ENCODE measurements at places on chromosomes 12 and 14.
A peak's percentile ranks its signal among the peaks of the same experiment; 100 is the strongest.

DNA sequence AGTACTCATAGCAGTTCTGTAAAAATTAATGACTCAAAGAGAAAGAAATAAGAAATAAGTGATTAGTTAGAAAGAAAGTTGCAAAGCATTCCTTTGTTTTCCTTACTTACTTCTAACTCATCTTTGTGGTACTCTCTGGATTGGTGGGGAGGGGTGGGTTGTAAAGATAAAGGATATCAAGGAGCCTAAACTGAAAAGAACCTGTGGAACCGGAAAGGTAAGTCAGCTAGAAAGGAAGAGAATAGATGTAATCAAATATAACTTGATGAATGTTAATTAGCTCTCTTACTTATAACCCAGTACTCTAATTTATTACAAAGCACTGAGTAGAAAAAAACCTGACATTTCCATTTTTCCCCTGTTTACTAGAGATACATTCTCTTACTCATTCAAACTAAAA lies 37.5 kb upstream of the KRR1 start:
- H3K27ac ChIP-seq: no peak overlapping the region
- no peak for DNase-seq
- no peaks in the 10 kb centered on the region for H3K4me1 ChIP-seq
- no peak overlapping the region for H3K4me3 ChIP-seq
- peaks cover 21% of the 10 kb centered on the region for H3K27me3 ChIP-seq

GRCh38 chr12:58169826-58170225 lies 228.5 kb downstream of the ATP23 start:
- no peaks in the 10 kb centered on the region for H3K27me3 ChIP-seq
- no peak overlapping the region for H3K4me3 ChIP-seq
- no peaks in the 10 kb centered on the region for H3K36me3 ChIP-seq
- DNase-seq: no peak
- no peaks in the 10 kb centered on the region for H3K4me1 ChIP-seq

GRCh38 chr14:23538050-23538718 lies 13.4 kb downstream of the ZFHX2 start:
- peaks cover 2% of the 10 kb centered on the region for H3K27me3 ChIP-seq
- H3K27ac ChIP-seq: no peak overlapping the region
- no peaks in the 10 kb centered on the region for H3K4me1 ChIP-seq
- DNase-seq: no peak
- H3K36me3 ChIP-seq: no peaks in the 10 kb centered on the region

GRCh38 chr12:111384596-111384995 lies 15.7 kb upstream of the PHETA1 start:
- no peak overlapping the region for H3K27ac ChIP-seq
- no peaks in the 10 kb centered on the region for H3K36me3 ChIP-seq
- peaks cover 7% of the 10 kb centered on the region for H3K4me1 ChIP-seq
- DNase-seq: no peak
- H3K27me3 ChIP-seq: no peaks in the 10 kb centered on the region

DNA sequence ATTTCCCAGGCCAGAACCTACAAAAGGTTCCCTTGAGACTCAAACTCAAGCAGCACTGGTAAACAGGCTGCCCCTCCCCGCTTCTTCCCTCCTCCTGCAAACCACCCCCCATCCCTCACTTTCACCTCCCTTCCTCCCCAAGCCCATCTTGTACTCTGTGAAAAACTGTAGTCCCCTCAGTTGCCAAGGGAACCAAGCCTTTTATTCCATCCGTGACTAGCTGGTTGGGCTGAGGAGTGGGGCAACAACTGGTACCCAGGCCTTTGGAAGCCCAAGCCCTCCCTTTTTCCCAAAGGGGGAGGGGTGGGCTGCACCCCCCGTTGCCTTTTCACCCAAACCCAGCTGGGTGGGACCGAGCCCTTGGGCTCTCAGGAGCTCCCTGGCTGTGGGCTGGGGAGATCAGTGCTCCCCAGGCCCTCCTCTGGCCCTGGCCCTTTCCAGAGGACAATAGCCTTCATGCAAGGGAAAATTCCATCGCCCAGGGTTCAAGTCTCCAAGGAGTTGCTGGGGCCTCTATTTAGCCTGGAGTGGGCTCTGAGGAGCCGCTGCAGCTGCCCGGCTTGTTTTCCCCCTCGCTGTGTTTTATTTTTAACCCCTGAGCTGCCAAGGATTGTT lies 61.9 kb downstream of the ZFP36L1 start:
- H3K4me1 ChIP-seq: peaks cover 85% of the 10 kb centered on the region
- no peak overlapping the region for H3K4me3 ChIP-seq
- no peaks in the 10 kb centered on the region for H3K27me3 ChIP-seq
- H3K27ac ChIP-seq: peak overlapping the region; percentile 63
- DNase-seq: no peak
- H3K36me3 ChIP-seq: no peaks in the 10 kb centered on the region

- H3K27ac ChIP-seq: peak overlapping the region; percentile 97
- peak overlapping the region; percentile 62 for H3K4me3 ChIP-seq
- H3K4me1 ChIP-seq: peaks cover 71% of the 10 kb centered on the region
- peaks cover 4% of the 10 kb centered on the region for H3K36me3 ChIP-seq
- no peak for DNase-seq
Observed at GRCh38 chr12:14157088-14157747, 175.8 kb upstream of the GRIN2B start.

- peak overlapping the region; percentile 51 for H3K27ac ChIP-seq
- peaks cover 47% of the 10 kb centered on the region for H3K36me3 ChIP-seq
- peaks cover 79% of the 10 kb centered on the region for H3K4me1 ChIP-seq
- H3K27me3 ChIP-seq: no peaks in the 10 kb centered on the region
- no peak overlapping the region for H3K4me3 ChIP-seq
Observed at GRCh38 chr12:122841544-122842321, 6.5 kb downstream of the HIP1R start.

GRCh38 chr12:95395696-95396095 lies 78.3 kb upstream of the METAP2 start:
- DNase-seq: no peak
- H3K27ac ChIP-seq: no peak overlapping the region
- H3K27me3 ChIP-seq: peaks cover 6% of the 10 kb centered on the region
- no peaks in the 10 kb centered on the region for H3K36me3 ChIP-seq

- no peaks in the 10 kb centered on the region for H3K27me3 ChIP-seq
- no peak overlapping the region for H3K4me3 ChIP-seq
- H3K27ac ChIP-seq: no peak overlapping the region
- no peak for DNase-seq
- H3K4me1 ChIP-seq: no peaks in the 10 kb centered on the region
Observed at GRCh38 chr14:51302295-51303030, 62.4 kb downstream of the TMX1 start.

DNA sequence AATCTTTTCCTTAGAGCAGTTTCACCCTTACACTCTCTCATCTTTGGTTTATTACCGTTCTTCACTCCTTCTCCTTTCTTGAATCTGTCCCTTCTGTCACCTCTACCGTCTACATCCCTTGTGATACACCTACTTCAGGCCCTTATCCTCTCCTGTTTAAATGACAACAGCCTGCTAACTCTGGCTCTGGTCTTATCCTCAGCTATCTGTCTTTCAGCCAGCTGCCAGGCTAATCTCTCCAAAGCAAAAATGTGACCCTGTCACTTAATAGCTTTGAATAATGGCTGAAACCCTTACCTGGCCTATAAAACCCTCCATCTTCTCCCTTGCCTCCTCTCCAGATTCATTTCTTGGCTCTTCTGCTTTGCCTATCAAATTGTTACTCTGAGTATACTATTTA lies 32.3 kb downstream of the BEST3 start:
- no peaks in the 10 kb centered on the region for H3K4me1 ChIP-seq
- H3K36me3 ChIP-seq: no peaks in the 10 kb centered on the region
- DNase-seq: no peak
- H3K27me3 ChIP-seq: no peaks in the 10 kb centered on the region
- H3K27ac ChIP-seq: no peak overlapping the region
- no peak overlapping the region for H3K4me3 ChIP-seq

DNA sequence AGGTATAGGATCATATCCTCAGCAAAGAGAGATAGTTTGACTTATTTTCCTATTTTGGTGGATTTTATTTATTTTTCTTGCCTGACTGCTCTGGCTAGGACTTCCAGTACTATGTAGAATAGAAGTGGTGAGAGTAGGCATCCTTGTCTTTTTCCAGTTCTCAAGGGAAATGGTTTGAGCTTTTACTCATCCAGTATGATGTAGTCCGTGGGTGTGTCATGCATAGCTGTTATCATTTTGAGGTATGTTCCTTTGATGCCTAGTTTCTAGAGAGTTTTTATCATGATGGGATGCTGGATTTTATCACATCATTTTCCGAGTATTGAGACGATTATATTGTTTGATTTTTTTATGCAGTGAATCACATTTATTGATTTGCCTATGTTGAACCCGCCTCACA lies 97.2 kb downstream of the MGAT4C start:
- H3K27me3 ChIP-seq: no peaks in the 10 kb centered on the region
- H3K4me3 ChIP-seq: no peak overlapping the region
- H3K4me1 ChIP-seq: no peaks in the 10 kb centered on the region
- no peaks in the 10 kb centered on the region for H3K36me3 ChIP-seq

- no peak overlapping the region for H3K27ac ChIP-seq
- no peaks in the 10 kb centered on the region for H3K4me1 ChIP-seq
- no peak overlapping the region for H3K4me3 ChIP-seq
Observed at GRCh38 chr12:115941362-115941761, 336.1 kb downstream of the MED13L start.

DNA sequence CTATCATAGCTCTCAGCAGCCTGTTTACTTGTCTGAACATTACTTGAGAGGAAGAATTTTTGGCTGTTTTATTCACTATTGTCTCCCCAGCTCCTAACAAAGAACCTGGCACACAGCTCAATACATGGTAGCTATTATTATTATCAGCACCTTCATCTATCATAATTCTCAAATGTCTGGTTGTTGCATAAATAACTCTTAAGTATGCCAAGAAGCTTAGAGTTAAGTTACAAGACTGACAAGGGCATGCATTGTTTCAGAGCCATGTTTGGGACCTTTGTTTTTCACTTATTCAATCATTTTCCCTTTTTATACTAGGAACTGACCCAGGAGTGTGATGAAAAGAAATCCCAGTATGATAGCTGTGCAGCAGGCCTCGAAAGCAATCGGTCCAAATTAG lies 77.5 kb upstream of the ATP2A2 start:
- no peaks in the 10 kb centered on the region for H3K4me1 ChIP-seq
- H3K27ac ChIP-seq: no peak overlapping the region
- DNase-seq: no peak
- H3K27me3 ChIP-seq: no peaks in the 10 kb centered on the region
- no peak overlapping the region for H3K4me3 ChIP-seq

Data from activated B cell treated with CpG ODN at 0.5 μM for 24 hours (primary cell).